ENCODE measurements at places on chromosomes 12 and 14.

DNA sequence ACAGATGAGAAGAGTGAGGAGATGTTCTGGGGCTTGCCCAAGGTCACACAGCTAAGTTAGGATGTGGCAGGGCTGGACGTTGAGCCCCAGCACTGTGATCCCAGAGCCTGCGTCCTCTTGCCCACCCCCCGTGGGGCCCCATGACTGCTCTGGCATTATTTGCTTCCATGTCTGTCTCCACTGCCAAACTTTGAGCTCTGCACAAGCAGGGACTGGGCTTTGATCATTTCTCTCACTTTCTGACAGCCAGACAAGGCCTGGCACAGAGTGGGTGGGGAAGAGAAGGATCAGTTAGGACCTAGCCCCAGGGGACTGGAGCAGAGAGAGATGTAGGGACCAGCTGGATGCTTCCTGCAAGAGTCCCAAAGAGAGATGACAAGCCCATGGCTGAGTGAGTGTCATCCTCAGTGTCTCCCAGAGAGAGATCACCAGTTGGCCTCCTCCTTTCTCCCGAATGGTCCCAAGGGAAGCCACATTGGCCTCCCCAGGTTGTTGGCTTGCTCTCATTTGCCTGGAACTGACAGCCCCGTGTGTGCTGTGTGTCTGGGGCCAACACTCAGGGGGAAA, 126.7 kb upstream of the PWP1 start:
- no peak for DNase-seq

GRCh38 chr12:116933512-116934246, 22.9 kb downstream of the FBXW8 start:
- no peak for DNase-seq

DNA sequence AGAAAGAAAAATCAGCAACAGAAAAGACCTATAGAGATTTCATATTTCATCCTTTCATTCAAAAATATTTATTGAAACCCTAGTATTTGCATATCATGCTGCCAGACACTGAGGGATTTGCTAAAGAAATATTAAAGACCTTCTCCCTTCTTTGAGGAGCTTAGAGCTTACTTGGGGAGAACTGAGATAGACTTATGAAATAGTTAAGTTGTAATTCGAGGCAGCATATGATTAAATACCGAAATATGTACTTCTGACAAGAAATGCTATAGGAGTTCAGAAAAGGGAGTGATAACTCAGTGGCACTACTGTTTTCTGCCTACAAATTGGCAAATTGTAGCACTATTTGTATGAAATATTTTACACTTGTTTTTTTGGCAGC, 59.1 kb downstream of the PLXNC1 start:
- DNase-seq, result no peak

- DNase-seq, result no peak
Measured at GRCh38 chr14:64628940-64629408, 75.2 kb upstream of the PLEKHG3 start.

- DNase-seq, result no peak
Measured at GRCh38 chr14:69530095-69530494, 44.6 kb downstream of the CCDC177 start.

DNA sequence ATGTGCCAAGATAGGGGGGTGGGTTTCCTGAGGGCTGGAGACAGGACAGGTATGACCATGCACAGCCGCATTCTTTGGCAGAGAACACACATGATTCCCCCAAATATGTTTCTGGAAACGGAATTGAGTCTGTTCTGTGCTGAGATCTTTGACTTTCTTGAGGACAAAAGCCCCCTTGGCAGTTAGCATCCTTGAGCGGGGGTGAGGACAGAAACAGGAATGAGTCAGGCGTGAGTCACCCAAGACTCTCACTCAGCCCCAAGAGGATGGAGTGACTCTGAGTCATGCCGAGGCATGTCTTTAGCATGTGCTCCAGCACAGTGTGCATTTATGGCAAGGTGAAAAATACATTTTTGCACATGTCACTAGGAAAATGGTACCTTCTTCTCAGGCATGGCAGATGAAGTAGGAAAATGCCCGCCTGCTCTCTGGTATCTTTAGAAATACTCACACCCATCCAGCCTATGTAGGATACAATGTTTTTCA, 52.1 kb downstream of the DAD1 start:
- DNase-seq, result peak; percentile 85

GRCh38 chr14:22981090-22981875, 1.1 kb downstream of the AJUBA start:
- DNase-seq, result no peak

DNA sequence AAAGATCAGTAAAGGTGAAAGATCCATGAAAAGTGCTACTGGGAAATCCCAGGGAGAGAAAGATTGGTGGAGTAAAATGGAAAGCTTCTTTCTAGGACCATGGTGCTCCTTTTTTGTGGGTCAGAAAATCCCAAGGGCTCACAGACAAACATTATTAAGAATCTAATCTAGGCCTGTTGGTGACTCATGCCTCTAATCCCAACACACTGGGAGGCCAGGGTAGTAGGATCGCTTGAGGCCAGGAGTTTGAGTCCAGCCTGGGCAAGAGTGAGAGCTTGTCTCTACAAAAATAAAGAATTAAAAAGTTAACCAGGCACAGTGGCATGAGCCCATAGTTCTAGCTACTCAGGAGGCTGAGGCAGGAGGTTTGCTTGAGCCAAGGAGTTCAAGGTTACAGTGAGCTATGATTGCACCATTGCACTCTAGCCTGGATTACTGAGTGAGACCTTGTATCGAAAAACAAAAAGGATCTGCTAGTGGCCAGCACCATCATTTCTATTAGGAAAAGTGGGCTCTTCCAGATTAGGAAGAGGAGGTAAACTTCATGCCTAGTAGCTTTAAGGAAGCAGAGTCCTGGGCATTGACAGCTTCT, 43.0 kb downstream of the TXNRD1 start:
- DNase-seq, result no peak

- no peak for DNase-seq
Measured at GRCh38 chr12:72511906-72512305, 239.7 kb downstream of the TRHDE start.

DNA sequence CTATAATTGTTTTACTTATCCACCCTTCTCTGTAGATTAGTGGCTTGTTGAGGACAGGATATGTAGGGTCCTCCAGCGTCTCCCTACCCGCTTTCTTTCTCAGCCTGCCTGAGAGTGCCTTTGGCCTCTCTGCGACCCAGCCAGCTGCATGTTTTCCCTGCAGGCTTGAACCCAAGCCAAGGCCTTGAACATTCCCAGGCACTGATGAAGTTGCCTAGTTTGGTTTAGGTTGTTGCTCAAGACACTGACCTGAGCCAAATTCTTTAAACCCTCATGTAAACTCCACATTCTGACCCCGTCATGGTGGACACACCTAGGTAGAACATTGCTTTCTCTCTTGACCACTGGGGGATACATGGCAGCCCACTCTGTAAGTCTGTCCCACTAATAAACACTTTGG, 33.4 kb upstream of the TXNRD1 start:
- no peak for DNase-seq
